ENCODE measurements at places on chromosomes 16 and 17.
A peak's percentile ranks its signal among the peaks of the same experiment; 100 is the strongest.

- no peak overlapping the region for H3K4me3 ChIP-seq
- no peak overlapping the region for H3K27ac ChIP-seq
- no peak for DNase-seq
- H3K4me1 ChIP-seq, result no peaks in the 10 kb centered on the region
These were observed 192.6 kb downstream of the PARN start for GRCh38 chr16:14437426-14437825.

DNA sequence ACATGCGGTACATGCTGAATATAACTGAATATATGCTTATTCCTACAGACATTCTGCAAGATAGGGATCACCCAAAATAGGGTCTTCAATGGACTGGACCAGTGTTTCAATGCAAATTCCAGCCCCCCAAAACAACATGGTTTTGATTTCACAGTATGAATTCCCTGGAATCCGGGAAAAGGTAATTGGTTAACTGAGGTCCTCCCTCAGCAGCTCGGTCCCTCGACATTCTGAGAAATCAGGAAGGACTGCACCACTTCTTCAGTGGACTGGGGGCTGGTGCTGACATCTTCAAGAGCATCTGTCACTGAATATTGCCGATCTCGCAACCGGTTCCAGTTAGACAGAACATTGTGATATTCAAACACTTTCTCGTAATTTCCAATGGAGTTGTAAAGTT is 25.1 kb downstream of the CHCT1 start:
- H3K4me3 ChIP-seq, result no peak overlapping the region
- no peaks in the 10 kb centered on the region for H3K4me1 ChIP-seq
- no peak for DNase-seq
- H3K27ac ChIP-seq, result no peak overlapping the region
- no peaks in the 10 kb centered on the region for H3K27me3 ChIP-seq

GRCh38 chr16:85010446-85010930 is 847 bp downstream of the ZDHHC7 start:
- no peaks in the 10 kb centered on the region for H3K27me3 ChIP-seq
- H3K4me3 ChIP-seq, result peak overlapping the region; percentile 80
- no peak for DNase-seq
- peak overlapping the region; percentile 97 for H3K27ac ChIP-seq
- H3K36me3 ChIP-seq, result peaks cover 2% of the 10 kb centered on the region

GRCh38 chr16:31357324-31358109 is 2.5 kb downstream of the ITGAX start:
- H3K36me3 ChIP-seq, result no peaks in the 10 kb centered on the region
- H3K27me3 ChIP-seq, result no peaks in the 10 kb centered on the region
- H3K4me3 ChIP-seq, result no peak overlapping the region
- no peak for DNase-seq
- no peak overlapping the region for H3K27ac ChIP-seq
